Aorta (tissue), 5 donors: ENCODE measurements at places on chromosomes 6 and 20. TPM values are rescaled to one million over a fixed set of nuclear protein-coding genes. Genes with fewer than 3 reads are reported as not detected.

DNA sequence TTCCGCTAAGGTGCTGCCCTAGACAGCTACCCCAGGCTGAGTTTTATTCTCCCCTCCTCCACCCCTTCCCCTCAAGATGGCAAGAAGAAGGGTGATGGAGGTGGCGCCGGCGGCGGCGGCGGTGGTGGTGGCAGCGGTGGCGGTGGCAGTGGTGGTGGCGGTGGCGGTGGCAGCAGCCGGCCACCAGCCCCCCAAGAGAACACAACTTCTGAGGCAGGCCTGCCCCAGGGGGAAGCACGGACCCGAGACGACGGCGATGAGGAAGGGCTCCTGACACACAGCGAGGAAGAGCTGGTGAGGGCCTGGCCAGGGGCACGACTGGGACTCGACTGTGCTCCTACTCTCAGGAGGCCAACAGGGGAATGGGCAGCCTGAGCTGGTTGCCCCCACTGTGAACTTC lies 35.1 kb downstream of the EIF2S2 start:
- no peaks in the 10 kb centered on the region for H3K4me1 ChIP-seq
- H3K27me3 ChIP-seq: no peaks in the 10 kb centered on the region
- peaks cover 5% of the 10 kb centered on the region for H3K36me3 ChIP-seq
- no peak overlapping the region for H3K4me3 ChIP-seq
- H3K27ac ChIP-seq: no peak overlapping the region

DNA sequence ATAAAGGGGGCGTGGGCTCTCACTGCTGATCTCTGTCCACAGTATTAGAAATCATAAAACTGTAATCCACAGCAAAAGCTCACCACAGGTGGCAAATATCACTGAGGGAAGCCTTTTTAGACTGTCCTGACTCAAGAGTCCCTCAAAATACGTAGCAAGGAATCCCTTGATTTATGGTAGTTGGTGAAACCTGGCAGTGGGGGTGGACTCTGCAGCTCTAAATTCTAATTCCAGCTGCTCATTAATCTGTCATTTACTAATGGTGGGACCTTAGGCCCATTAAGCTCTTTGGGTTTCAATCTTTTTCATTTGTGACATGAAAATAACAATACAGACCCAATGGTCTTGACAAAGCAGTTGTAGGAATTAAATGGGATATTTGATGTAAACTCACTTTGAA lies 32.3 kb downstream of the GMDS start:
- H3K27me3 ChIP-seq: no peaks in the 10 kb centered on the region
- H3K27ac ChIP-seq: no peak overlapping the region
- no peak for DNase-seq
- no peaks in the 10 kb centered on the region for H3K4me1 ChIP-seq
- H3K36me3 ChIP-seq: no peaks in the 10 kb centered on the region
- no peak overlapping the region for H3K4me3 ChIP-seq

DNA sequence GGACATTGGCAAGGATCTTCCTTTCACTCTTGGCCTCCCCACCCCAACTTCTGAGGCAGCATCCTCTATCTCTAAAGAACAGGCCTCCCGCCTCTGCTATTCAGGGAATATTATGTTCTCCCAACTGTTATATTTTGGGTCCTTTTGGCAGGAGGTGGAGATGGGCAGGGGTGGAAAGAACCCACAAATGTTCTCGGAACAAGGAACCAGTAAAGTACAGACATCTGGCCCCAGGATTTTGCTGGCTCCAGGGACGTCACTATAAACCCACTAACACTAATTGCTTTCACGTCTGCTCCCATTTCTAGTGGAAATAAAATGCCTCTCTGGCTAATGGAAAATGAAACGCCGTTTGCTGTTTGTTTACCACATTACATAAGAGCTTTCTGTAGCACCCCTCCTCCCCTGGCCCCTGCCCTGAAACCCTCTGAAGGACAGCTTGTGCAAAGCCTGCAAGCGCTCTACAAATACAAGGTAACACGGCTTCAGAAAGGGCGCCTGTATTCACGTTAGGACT lies 77.7 kb upstream of the TBC1D7 start:
- H3K4me3 ChIP-seq: no peak overlapping the region
- no peaks in the 10 kb centered on the region for H3K27me3 ChIP-seq
- H3K4me1 ChIP-seq: peaks cover 8% of the 10 kb centered on the region
- DNase-seq: no peak

- H3K27me3 ChIP-seq: no peaks in the 10 kb centered on the region
- no peaks in the 10 kb centered on the region for H3K4me1 ChIP-seq
- DNase-seq: no peak
- no peak overlapping the region for H3K4me3 ChIP-seq
These were observed 122.6 kb downstream of the PRND start for GRCh38 chr20:4844325-4844724.

GRCh38 chr6:162090734-162091133 lies 636.8 kb downstream of the PRKN start:
- H3K27ac ChIP-seq: no peak overlapping the region
- no peaks in the 10 kb centered on the region for H3K27me3 ChIP-seq
- H3K36me3 ChIP-seq: no peaks in the 10 kb centered on the region
- no peak overlapping the region for H3K4me3 ChIP-seq

MUC21 gene
- 0.75 TPM for polyA plus RNA-seq

TBX18 gene
- polyA plus RNA-seq: 78.8 TPM
